NCI-H2029 (cell line): ENCODE measurements at places on chromosomes 12 and 14.

- DNase-seq, result peak; percentile 61
Measured at GRCh38 chr12:6182279-6182898, 17.8 kb upstream of the CD9 start.

DNA sequence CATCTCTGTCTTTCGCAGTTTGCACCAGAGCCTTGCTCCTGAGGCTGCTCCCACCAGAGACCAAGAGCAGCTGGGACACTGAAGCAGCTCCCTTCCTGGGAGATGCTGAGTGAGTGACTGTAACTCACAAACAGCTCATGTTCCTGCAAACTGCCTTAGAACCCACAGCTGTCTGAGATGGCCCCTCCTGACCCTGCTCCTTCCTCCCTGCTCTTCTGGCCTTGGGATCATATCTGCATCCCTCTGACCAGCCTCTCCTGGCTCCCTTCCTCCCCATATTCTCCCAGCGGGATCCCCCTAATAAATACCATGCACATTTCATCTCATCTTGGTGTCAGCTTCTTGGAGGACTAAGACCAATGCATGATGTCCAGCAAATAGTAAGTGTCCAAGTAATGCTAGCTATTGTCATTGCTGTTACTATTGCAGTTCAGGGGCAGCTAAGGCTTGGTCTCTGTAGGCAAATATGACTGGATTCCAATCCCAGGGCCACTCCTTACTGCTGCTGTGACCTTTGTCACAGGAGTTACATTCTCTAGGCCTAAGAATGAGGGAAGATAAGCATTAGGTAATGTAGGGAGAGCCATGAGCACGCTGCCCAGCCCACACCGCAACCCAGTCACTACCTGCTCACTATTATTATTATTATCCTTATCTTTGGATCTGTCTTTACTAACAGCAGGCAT lies 47.9 kb downstream of the SYNE3 start:
- no peak for DNase-seq

GRCh38 chr14:67421356-67422224 lies 9.6 kb upstream of the PLEK2 start:
- DNase-seq, result no peak

DNA sequence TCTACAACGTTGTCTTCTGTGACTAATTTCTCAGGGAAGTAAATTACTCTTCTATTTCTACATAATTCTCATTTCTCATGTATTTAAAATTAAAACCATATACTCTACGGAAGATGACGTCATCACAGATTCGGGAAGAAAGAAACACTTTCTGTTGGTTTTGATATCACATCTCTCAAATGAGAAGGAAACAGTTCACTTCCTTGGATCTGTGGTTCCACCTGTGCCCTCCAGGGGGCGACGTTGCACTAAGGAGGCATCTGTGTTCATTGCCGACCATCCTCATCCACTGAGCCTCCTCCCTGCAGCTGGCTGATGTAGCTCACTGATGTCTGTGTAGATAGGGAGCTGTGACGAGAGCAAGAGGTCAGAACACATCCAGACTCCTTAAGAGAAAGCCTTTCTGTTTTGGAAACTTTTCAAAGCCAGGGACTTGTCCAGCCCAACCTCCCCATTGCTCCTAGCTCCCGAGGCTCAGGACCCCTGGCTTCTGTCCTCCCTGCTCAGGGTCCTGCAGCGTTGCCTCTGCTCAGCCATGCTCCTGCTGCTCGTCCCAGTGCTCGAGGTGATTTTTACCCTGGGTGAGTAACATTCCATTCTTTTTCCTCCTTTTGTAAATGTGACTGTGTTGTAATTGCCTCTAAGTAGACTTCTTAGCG lies 172.7 kb upstream of the OR4E1 start:
- no peak for DNase-seq

GRCh38 chr14:70692210-70692609 lies 50.5 kb downstream of the TTC9 start:
- DNase-seq, result no peak

- no peak for DNase-seq
Measured at GRCh38 chr14:50425816-50426215, 29.1 kb upstream of the CDKL1 start.

- no peak for DNase-seq
Measured at GRCh38 chr14:99805757-99806439, 12.7 kb downstream of the EML1 start.

GRCh38 chr14:104337351-104337750 lies 199.0 kb downstream of the KIF26A start:
- no peak for DNase-seq

DNA sequence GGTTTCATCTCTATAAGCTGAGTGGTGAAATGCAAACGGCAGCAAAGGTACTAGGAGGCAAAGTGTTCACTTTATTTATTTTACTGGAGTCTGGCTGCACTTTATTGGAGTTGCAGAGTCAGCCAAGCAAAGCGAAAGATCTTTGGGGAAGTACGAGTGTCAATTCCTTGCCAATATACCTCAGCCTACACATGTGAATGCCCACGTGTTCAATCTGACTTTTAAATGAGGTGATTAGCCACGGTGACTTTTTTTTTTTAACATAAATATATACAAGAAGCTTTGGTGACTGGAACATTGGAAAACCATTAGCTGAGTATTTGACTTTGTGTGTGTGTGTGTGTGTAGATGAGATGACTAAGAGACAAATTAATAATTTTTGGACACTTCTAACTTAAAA lies 178.8 kb downstream of the NTS start:
- no peak for DNase-seq

DNA sequence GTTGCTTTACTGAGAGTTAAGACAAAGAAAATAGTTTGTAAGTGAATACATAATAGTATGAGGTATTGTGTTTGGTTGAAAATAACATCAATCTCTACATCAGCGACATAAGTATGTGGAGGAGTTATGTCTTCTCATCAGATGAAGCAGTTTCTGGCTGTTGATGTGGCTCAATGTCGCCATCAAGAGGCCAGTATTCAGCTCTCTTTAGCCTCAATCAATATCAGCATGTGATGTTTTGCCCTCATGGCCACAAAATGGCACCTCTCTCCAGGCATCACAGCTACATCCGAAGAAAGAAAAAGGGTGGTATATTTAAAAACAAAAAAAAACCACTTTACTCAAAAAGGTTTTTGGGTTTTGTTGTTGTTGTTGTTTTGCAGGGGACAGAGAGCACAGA lies 302.3 kb upstream of the TMEM132C start:
- DNase-seq, result no peak

- no peak for DNase-seq
Measured at GRCh38 chr12:13691598-13691997, 289.8 kb downstream of the GRIN2B start.

DNA sequence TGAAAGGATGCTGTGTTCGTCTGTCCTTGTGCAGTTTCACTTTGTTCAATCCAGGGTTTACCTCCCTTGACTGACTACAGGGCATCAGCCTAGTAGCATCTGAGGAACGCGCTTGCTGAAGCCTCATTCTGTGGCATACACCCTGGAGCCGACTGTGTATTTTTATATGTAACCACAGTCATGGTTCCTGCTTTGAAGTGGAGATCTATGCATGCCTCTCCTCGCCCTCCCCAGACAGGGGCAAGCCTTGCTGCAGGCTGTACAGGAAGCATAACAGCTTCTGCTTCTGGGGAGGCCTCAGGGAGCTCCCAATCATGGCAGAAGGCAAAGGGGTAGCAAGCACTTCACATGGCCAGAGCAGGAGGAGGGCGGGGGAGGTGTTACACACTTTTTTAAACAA lies 262.1 kb downstream of the BCL11B start:
- DNase-seq, result no peak

GRCh38 chr14:90274808-90275457 lies 18.6 kb downstream of the PSMC1 start:
- DNase-seq, result no peak
